Kidney (tissue), 22 donors: ENCODE measurements at places on chromosomes 6 and 20. TPM values are rescaled to one million over a fixed set of nuclear protein-coding genes. Genes with fewer than 3 reads are reported as not detected.

Gene MRPL2
- 56.6 TPM for total RNA-seq

DNA sequence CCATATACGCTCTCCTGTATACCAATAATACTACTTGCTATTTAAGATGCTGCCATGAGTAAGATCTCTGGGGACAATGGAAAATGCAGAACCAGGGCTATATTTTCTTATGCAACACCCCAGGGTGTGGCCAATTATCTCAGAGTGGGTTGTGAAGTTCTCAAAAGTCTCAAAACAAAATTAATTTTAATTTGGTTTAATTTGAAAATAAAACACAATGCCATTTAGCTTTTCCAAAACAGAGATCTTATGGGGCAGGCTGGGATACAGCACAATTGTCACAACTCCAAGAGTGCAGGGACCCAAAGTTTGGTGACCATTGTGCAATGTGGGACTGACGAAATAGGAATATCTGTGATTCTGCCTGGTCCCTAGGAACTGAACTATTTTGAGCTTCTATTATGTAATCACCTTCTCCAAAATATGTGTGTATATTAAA is 43.1 kb downstream of the MBOAT1 start:
- no peak overlapping the region for H3K4me3 ChIP-seq
- H3K27me3 ChIP-seq = no peaks in the 10 kb centered on the region
- no peaks in the 10 kb centered on the region for H3K4me1 ChIP-seq
- no peak for DNase-seq
- H3K27ac ChIP-seq = no peak overlapping the region
- no peaks in the 10 kb centered on the region for H3K36me3 ChIP-seq

DNA sequence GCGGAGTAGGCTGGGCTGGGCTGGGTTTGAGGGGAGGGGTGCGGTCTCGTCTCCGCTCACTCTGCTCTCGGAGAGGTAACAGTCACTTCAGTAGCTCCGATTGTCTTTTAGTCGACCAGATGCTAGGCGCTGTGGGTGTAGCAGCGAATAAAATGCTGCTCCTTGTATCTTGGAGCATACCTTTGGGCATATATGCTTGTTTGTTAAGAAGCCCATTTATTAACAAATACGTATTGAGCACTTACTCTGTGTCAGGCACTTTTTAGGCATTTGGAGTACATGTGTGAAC is 545 bp downstream of the ACTR5 start:
- no peak for DNase-seq
- H3K4me3 ChIP-seq = peak overlapping the region; percentile 65
- H3K27me3 ChIP-seq = no peaks in the 10 kb centered on the region
- peaks cover 10% of the 10 kb centered on the region for H3K4me1 ChIP-seq
- no peaks in the 10 kb centered on the region for H3K36me3 ChIP-seq
- no peak overlapping the region for H3K27ac ChIP-seq

- H3K36me3 ChIP-seq = no peaks in the 10 kb centered on the region
- H3K27me3 ChIP-seq = no peaks in the 10 kb centered on the region
- H3K27ac ChIP-seq = no peak overlapping the region
- peaks cover 4% of the 10 kb centered on the region for H3K4me1 ChIP-seq
- DNase-seq = no peak
Observed at GRCh38 chr6:29924731-29925130, 17.6 kb upstream of the HLA-A start.

DNA sequence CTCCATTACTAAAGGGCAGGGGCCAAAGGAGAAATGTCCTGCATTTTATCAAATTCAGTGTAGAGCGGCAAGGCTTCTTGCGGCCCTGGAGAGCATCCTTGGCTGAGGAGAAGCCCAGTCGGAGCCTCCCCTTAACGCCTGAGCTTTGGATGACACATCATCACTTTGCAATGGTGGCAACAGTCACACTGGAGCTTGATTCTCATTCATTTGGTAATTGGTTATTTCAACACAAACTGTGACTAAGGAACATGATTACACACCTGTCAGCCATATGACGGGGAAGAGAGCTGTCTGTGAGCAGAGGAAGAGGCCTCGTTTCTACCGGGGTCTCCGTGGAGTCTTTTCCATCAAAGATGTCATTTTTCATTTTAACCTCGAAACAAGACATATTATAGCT is 81.4 kb downstream of the SOBP start:
- no peak for DNase-seq
- H3K4me1 ChIP-seq = no peaks in the 10 kb centered on the region
- H3K4me3 ChIP-seq = no peak overlapping the region
- H3K36me3 ChIP-seq = no peaks in the 10 kb centered on the region

GRCh38 chr6:259901-260508 is 32.3 kb upstream of the DUSP22 start:
- no peaks in the 10 kb centered on the region for H3K4me1 ChIP-seq
- no peaks in the 10 kb centered on the region for H3K36me3 ChIP-seq
- no peak overlapping the region for H3K4me3 ChIP-seq
- H3K27ac ChIP-seq = no peak overlapping the region
- DNase-seq = no peak
- no peaks in the 10 kb centered on the region for H3K27me3 ChIP-seq

DNA sequence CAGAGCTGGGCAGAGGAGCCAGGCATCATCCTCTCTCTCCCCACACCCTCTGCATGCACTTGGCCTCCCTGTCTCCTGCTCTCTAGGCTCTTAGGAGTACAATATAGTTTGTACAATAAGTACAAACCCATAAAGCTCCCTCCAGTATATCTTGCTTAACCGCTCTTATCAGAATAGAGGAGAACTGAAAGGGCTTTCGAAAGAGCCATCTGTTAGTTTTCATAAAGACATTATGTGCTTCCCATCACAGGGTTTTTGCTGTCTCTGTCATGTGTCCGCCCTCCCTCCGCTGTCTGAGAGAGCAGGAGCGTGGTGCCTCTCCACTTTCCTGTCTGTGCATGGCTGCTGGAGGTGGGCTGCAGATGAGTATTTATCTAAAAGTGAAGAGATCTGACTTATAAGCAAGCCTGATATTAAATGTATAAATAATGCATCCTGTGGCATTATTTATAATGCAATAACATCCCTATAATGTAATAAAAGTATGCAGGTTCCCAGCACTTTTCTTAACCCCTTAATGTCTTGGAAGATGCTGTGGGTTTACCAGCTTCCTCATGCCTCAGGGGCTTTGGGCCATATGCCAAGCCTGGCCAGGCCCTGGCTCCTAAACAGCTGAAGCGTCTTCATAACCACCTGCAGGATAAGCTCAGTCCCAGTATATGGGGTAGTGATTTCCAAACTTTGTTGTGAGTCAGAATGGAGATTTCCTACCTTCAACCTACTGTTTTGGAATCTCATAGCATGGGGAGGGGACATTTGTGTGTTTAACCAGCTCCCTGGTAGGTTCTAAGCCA is 297.1 kb downstream of the DHX35 start:
- no peaks in the 10 kb centered on the region for H3K4me1 ChIP-seq
- no peaks in the 10 kb centered on the region for H3K27me3 ChIP-seq
- no peaks in the 10 kb centered on the region for H3K36me3 ChIP-seq
- no peak overlapping the region for H3K27ac ChIP-seq
- no peak for DNase-seq

DNA sequence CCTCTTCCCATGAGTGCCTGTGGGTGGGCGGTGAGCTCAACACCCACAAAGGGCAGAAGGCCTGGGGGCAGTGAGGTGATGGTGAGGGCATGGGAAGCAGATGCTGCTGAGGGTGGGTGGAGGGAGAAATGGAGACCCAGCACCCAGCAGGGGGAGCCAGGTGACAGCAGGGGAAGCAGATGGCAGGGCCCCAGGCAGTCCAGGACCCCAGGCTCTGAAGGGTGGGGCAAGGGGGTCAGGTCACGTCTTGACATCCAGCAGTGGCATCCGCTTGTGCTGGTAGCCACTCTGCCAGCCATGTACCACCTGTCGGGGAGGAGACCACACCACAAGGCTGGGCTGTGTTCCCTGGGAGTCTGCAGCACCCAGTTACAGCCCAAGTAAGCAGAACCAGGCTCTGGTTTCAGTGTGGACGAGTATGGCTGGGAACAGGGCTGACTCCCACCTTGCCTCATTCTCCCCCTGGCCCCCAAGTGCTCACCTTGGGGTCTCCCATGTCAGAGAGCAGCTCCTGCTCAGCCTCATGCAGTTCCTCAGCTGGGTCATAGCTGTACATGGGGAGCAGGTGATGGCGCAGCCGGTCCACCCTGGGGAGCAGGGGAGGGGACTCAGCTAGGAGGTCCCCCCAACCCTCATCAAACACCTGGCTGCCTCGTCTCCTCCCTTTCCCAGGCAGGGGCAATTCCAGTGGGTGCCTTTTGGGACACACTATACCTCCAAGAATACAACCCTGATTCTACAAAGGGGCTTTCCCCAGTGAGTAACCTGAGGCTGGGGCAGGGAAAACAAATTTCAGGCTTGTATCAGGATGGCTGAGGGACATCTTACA is 2.0 kb downstream of the SMIM29 start:
- no peak overlapping the region for H3K4me3 ChIP-seq
- DNase-seq = no peak
- no peak overlapping the region for H3K27ac ChIP-seq
- H3K36me3 ChIP-seq = no peaks in the 10 kb centered on the region

DNA sequence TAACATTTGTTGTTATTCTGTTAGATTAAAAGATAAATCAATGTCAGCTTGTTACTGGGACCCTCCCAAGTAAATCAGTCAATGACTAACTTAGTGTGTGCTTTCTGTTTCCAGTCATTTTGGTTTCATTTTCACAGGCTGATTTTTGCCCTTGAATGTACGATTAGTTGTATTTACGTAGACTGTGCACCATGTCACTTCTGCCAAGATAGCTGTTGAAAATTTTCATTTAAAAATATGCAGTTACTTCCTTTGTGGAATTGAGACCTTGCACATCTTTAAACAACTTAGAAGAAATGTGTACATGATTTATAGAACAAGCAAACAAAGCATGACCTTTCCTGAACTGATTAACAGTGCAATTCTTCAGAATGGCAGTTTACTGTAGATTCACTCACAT is 944.8 kb upstream of the CITED2 start:
- H3K4me3 ChIP-seq = no peak overlapping the region
- no peaks in the 10 kb centered on the region for H3K36me3 ChIP-seq
- H3K4me1 ChIP-seq = no peaks in the 10 kb centered on the region
- H3K27ac ChIP-seq = no peak overlapping the region
- peak; percentile 62 for DNase-seq

DNA sequence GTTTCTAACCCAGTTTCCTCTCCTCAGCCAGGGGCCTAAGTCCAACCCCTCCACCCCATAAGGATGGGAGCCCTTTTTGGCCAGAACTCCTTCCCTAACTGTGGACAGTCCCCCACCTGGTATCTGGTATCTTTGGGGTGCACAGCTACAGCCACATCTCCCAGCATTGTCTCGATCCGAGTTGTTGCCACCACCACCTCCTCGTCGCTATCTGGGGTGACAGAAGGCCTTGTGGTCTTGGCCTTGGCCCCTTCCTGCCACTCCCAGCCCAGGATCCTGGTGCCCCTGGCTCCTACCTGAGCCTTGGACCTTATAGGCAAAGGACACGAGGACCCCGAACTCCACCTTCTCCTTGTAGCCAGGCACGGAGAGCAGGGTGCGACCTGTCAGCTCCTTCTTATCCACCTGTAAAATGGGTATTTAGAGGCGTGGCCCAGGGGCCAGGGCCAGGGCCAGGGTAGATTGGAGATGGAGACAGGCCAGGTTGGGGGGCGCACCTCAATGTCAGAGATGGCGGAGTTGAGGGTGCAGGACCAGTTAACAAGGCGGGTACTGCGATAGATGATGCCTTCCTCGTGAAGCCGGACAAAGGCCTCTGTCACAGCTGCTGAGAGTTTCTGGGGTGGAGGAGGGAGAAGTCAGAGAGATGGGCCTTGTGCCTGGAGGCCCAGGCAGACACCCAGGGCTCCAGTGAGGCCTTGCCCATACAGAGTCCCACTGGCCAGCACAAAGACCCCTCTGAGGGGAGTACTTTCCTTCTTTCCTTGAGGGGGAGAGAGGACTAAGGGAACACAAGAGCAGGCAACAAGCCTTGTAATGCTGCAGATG is 7.2 kb upstream of the VWA7 start:
- H3K4me3 ChIP-seq = no peak overlapping the region
- H3K27me3 ChIP-seq = no peaks in the 10 kb centered on the region
- H3K27ac ChIP-seq = no peak overlapping the region
